ENCODE measurements at places on chromosomes 16 and 17.
A peak's percentile ranks its signal among the peaks of the same experiment; 100 is the strongest.

- no peak for DNase-seq
These were observed 23.1 kb upstream of the BAHCC1 start for GRCh38 chr17:81371910-81372760.

DNA sequence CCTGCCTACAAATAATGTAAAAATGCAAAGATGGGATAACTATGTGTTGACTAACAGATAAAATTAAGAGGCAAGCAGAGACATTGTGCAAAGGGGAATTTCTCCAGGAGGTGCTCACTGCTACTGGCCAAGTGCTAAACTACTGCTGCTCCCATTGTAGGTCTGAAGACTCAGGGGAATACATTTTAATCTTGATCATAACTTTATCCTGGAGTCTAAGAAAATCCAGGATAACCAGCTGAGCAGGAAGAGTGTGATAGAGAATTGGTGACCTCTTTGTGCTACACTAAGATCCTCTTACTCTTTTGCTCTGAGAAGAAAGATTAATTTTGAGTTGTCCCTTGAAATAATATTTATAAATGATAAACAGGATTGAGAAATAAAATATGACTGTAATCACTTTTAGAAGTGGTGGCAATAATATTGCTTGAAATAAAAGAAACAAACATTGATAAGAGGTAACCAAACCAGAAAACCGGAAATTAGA lies 5.9 kb downstream of the RNF43 start:
- no peak for DNase-seq

DNA sequence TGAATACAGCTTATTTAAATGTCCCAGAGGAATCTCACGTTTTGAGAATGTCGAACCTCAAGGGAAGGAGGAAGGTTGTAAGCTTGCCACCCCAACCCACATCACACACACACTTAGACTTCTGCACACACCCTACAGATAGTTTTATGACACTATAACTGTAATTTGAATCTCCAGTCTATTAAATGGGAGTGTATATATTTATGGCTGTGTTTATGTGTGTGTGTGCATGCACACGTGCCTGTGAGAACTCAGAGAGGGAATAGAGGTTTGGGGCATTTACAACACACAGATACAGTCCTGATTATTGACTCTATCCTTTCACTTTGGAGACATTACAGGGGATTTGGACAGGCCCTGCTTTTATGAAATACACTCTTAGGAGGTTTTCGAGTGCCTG lies 171.5 kb upstream of the MAF start:
- no peak for DNase-seq

DNA sequence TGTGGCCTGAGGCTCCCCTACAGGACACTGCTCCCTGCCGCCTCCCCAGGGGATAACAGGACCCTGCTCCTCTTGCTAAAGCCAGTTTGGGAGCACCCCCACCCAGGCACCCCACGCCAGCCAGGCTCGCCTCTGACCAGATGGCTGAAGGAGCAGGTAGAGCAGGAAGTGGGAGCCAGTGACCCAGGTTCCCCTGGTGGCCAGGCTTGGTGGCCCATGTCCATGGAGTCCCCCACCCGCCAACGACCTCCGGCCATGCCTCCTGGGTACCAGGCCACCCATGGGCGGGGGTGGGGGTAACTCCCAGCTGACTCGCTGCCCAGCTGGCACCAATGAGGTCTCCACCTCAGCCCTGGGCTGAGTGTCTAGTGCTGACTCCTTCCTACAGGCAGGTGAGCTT lies 10.0 kb downstream of the BCAR1 start:
- no peak for DNase-seq

DNA sequence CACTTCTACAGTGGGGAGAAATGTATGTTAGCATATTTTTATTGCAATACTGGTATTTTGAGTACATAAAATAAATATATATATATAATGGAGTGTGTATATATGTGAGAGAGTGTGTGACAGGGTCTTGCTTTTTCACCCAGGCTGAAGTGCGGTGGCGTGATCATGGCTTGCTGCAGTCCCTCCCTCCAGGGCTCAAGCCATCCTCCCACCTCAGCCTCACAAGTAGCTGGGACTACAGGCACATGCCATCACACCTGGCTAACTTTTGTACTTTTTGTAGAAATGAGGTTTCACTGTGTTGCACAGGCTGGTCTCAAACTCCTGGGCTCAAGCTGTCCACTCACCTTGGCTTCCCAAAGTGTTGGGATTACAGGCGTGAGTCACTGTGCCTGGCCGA lies 4.1 kb downstream of the CYLD start:
- DNase-seq = no peak

DNA sequence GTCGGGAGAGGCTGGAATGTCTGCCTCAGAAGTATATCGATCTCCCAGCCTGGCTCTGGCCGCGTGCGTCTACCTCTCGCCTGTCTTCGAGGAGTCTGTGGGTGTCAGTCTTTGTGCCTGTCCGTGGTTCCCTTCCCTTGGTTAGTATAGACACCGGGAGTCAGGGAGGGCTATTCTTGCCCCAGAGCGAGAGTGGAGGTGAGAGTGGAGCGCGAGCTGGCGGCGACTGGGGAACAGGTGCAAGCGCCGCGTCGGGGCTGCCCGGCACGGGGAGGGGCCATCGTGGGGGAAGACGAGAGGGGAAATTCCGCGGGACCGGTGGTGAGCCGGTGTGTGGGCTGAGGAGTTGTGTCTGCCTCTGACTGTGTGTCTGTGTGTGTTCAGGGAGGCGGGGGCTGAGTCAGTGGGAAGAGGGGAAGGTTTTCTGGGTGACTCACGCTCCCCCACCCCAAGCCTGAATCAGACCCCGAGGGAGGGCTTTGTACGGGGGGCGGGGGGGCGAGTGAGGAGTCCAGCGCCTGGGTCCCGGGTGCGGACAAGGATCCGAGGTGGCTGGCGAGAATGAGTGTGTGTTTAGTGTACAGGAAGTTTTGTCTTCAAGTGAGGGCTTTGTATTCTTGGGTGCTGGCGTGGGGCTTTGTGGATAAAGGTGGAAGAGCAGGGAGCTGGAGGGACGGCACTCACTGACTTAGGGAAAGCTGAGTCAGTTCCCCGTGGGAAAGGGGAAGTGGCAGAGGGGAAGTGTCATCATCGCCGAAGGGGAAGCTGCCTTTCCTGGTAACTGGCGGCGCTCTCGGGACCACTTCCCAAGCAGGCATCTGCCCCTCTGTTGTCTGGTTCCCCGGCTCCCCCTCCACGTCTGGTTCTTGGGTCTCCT lies 8.6 kb downstream of the KDM6B start:
- DNase-seq = no peak

GRCh38 chr16:4529085-4530060 lies 9.2 kb downstream of the CDIP1 start:
- DNase-seq = peak; percentile 29

DNA sequence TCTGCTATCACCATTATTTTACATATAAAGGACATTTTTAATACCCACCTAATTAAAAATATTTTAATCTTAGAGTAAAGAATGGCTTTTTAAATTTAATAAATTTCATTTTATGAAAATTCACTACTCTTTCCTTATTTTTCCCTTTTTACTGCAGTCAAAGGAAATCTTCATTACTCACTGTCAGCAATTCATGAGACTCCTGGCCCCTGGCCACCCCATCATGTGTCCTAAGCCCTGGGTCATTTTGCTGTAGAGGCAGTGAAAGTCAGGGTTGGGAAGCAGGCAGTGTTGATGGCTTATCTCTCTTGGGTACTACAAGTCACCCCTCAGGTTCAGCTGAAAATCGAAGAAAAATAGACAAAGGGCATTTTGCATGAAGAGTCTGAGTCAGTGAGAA lies 468.6 kb upstream of the CCL2 start:
- DNase-seq = no peak

- DNase-seq = no peak
These were observed 12.5 kb downstream of the COTL1 start for GRCh38 chr16:84605339-84605848.

DNA sequence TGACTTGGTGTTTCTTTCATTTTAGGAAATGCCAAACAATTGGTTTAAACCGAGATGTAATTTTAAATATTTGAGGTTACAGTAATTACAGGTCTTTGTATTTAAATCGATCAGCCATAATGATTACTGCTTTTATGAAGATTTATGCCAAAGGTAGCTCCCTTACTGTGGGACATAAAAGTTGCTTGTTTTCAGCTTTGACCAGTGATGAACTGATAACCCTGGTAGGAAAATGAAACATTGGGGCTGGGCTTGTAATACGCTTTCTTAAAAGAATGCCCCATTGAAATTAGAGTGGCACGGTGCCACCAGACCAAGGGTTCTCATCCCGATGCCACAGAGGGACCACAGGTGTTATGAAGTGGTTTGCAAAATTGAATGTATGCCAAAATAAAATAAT lies 7.3 kb downstream of the TNRC6A start:
- DNase-seq = no peak

- no peak for DNase-seq
These were observed 19.5 kb upstream of the USP10 start for GRCh38 chr16:84680165-84680842.

DNA sequence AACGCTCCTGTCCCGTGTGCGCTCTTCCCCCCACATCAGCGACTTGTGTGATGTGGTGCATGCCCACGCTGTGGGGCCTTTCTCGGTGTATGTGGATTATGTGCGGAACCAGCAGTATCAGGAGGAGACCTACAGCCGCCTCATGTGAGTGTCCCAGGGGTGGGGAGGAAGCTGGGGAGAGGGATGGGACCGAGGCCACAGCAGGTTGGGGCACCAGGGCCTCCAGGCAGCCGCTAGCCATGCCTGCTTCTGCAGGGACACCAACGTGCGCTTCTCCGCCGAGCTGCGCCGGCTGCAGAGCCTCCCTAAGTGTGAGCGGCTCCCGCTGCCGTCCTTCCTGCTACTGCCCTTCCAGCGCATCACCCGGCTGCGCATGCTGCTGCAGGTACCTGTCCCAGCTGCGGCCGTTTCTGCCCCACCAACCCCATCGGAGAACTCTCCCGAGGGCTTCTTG lies 5.8 kb downstream of the ARHGEF15 start:
- DNase-seq = no peak

- DNase-seq = no peak
These were observed 6.4 kb upstream of the GRN start for GRCh38 chr17:44338702-44339101.

DNA sequence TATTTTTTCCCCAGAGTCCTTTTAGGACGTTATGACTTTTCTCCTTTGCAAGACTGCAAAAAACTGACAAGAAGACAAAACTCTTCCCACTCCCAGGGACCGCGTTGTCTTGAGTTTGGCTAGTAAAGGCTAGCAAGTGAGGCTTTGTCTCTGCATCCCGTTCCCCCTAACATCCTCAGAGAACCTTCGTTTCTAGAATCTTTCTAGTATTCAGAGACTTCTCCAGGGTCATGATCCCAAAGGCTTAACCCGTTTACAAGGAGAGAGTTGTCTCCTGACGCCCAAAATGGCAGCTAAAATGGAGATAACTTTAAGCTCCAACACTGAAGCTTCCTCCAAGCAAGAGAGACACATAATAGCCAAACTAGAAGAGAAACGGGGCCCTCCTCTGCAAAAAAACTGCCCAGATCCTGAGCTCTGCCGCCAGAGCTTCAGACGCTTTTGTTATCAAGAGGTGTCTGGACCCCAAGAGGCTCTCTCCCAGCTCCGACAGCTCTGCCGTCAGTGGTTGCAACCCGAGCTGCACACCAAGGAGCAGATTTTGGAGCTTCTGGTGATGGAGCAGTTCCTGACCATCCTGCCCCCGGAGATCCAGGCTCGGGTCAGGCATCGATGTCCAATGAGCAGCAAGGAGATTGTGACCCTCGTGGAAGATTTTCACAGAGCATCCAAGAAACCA lies 843 bp downstream of the ZNF174 start:
- DNase-seq = no peak

GRCh38 chr16:89467382-89467781 lies 23.0 kb downstream of the ANKRD11 start:
- DNase-seq = no peak

GRCh38 chr16:27458258-27458657 lies 56.3 kb downstream of the IL21R start:
- DNase-seq = no peak

GRCh38 chr16:47061204-47061603 lies 82.5 kb downstream of the NETO2 start:
- DNase-seq = no peak

GRCh38 chr17:67605256-67605912 lies 112.4 kb upstream of the NOL11 start:
- peak; percentile 50 for DNase-seq

GRCh38 chr16:88770461-88771293 lies 14.3 kb downstream of the PIEZO1 start:
- no peak for DNase-seq

- no peak for DNase-seq
These were observed 26.1 kb downstream of the MRPS23 start for GRCh38 chr17:57823469-57824401.

GRCh38 chr16:78570399-78571141 lies 471.1 kb downstream of the WWOX start:
- no peak for DNase-seq

DNA sequence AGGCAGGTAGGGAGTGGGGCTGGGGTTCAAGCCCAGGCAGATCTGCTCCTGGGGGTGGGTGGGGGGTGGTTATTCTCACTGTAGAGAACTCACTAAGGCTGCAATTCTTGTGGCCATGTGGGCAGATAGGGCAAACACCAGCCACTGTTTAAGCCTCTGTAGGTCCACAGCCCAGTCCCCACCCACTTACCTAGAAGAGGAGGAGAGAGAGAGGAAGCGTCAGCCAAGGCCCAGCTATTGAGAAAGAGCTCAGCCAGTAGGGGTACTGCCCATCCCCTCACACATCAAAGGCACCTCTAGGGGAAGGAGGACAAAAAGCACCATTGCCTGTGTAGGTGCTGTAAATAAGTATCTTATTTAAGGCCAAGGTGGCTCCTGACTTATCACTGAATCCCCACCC lies 12.9 kb downstream of the KRT16 start:
- no peak for DNase-seq

GRCh38 chr17:74737299-74738050 lies 419 bp downstream of the RAB37 start:
- no peak for DNase-seq
